GM12891 (cell line): ENCODE measurements at places on chromosomes 5 and 9.

- DNase-seq: no peak
Observed at GRCh38 chr5:10469253-10470050, 27.8 kb downstream of the ROPN1L start.

DNA sequence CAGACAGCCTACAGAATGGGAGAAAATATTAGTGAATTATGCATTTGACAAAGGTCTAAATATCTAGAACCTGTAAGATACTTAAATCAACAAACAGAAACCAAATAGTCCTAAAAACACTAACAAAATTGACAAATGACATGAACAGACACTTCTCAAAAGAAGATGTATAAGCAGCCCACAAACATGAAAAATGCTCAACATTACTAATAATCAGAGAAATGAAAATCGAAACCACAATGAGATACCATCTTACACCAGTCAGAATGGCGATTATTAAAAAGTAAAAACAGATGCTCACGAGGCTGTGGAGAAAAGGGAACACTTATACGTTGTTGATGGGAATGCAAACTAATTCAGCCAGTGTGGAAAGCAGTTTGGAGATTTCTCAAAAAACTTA, 1186.8 kb downstream of the DTWD2 start:
- no peak for DNase-seq

GRCh38 chr5:120479066-120479465, 15.0 kb downstream of the PRR16 start:
- no peak for DNase-seq

DNA sequence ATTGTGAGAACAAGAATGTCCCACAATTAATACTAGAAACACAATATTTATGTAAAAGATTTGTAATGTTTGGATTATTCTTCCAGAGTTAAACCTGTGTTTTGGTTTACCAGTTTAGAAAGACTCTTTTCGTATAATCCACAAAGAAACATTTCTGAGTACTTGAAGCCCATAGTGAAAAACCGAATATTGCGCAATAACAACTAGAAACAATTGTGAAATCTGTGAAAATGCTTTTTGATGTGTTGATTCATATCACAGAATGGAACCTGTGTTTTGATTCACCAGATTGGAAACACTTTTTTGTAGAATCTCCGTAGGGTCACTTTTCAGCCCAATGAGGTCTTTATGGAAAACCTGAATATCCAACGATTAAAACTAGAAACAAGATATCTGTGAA, 386.2 kb downstream of the PRDM9 start:
- DNase-seq: no peak

DNA sequence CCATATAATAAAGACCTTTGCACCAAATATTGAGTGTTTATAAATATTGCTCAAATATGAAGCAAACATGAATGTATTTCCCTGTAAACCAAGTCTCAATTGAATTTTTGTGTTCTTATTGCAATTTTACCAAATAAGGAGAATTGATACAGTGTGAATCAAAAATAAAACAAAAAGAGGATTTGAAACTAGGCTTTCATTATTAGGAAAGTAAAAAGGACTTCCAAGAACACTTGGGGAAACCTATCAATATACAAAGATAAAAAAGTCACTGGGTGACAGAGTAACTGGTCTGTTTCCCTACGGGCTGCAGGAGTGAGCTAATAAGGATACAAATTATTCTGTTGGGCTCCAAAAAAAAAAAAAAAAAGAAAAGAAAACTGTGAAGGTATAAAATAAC, 44.8 kb upstream of the SNX2 start:
- no peak for DNase-seq

- no peak for DNase-seq
Observed at GRCh38 chr5:10275991-10276390, 25.9 kb downstream of the CCT5 start.

DNA sequence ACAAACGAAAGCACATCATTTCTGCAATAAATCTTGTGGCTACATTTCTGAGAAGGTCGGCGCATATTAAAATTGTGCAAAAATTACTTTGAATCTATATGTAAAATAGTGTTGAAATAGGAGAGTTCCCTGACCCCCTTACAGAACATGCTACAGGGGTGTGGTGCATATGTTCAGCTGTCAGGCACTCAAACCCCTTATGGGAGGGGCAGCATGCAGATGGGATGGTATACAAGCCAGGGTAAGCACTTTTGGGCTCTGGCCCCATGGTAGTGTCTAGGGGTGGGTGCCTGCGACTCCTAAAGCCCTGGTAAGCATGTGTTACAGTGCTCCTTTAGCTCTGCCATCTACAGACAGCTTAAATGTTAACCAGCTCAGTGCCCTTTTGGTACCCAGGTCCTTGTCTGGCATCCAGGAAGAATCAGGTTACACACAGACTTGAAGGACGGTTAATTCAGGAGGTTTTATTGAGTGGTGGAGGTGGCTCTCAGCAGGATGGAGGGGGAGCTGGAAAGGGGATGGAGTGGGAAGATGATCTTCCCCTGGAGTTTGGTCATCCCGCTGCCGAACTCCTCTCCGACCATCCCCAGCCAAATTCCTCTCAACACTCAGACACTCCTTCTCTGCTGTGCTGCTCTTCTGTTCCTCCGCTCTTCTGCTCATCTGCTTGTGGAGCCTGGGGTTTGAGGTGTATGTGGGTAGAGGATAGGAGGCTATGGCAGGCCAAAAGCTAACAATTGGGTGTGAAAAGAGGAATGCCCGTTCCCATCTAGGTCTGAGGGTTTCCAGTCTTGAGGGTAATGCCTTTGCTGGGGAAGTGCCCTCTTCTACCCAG, 84.6 kb upstream of the RASEF start:
- no peak for DNase-seq

GRCh38 chr9:79651251-79651795, 79.6 kb downstream of the TLE4 start:
- no peak for DNase-seq

DNA sequence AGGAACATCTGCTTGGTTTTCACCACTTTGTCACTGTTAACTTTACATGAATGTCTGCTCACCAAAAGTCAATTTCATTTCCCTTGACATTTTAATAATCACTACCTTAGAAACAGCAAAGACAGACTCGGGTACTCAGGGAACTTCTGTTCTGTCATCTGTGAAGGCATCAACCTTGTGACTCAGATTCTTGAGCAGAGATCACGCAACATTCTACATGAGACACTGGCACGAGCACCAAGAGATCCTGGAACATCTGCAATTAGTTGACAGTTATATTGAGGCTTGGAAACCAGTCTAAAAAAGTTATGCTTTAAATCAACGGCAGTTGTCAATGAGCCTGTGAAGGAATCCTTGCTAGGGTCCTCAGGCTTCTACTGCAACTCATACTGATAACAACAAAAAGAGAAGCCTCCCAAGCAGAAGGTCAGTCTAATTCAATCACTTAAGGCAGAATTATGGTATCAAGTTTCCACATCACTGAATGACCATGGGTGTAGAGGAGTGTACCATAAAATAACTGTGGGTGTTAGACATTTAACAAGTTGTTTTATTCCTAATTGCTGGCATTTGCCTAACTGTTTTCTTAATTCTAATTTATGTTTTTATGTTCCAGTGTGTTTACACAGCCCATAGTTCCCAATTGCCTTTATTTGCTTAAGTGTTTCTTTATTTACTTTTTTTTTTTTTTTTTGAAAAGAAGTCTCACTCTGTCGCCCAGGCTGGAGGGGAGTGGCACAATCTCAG, 3.3 kb upstream of the PBX3 start:
- DNase-seq: no peak

- no peak for DNase-seq
Observed at GRCh38 chr5:80194468-80194867, 61.4 kb downstream of the SERINC5 start.

GRCh38 chr5:102767862-102768261, 12.8 kb downstream of the PAM start:
- no peak for DNase-seq

- DNase-seq: no peak
Observed at GRCh38 chr9:108149326-108149725, 659.8 kb upstream of the KLF4 start.

GRCh38 chr9:33436445-33436844, 10.9 kb downstream of the AQP3 start:
- DNase-seq: no peak

- no peak for DNase-seq
Observed at GRCh38 chr9:127883959-127884358, 6.5 kb upstream of the AK1 start.

- no peak for DNase-seq
Observed at GRCh38 chr5:59366784-59367183, 526.7 kb downstream of the PDE4D start.

GRCh38 chr5:90641528-90641927, 82.9 kb downstream of the ADGRV1 start:
- no peak for DNase-seq

DNA sequence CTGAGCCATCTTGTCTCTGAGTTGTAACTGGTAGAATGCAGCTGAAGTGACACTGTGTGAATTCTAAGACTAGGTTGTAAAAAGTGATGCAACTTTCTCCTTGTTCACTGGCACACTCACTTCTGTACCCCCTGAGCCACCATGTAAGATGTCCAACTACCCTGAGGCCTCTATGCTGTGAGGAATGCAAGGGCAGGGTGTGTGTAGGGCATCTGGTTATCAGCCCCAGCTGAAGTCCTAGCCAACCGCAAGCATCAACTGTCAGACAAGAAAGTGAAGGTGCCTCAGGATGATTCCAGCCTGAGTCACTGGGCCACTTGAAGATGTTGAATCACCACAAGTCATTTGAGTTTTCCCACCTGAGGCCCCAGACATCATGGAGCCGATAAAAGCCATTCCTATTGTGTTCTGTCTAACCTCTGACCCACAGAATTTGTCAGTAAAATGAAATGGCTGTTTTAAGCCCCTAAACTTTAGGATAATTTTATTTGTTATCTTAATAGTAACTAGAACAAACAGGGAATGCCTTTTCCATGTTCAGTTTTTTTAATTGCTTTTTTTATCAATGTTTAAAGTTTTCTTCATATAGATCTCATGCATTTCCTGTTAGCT, 18.7 kb upstream of the RHOBTB3 start:
- DNase-seq: no peak

GRCh38 chr5:133232435-133232834, 180.6 kb downstream of the HSPA4 start:
- no peak for DNase-seq

- DNase-seq: no peak
Observed at GRCh38 chr9:35476596-35476995, 13.3 kb upstream of the RUSC2 start.

- no peak for DNase-seq
Observed at GRCh38 chr5:180373454-180373853, 20.3 kb upstream of the GFPT2 start.

DNA sequence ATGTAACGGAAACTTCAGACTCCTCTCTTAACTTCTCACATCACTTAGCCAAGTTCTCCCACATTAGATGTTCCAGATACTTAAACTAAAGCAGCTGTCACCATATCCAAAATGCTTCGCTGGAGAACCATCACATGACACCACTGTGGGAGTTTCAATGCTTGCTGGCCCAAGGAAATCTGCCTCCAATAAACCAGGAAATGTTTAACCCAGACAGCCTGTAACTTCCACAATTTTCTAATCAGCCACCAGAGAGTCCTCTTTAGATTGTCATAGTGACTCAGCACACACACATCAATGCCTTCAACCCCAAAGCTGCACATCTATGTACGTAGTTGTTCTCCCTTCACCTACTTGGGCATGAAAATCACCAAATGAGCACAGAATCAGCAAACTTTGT, 118.7 kb downstream of the LPAR1 start:
- no peak for DNase-seq

- DNase-seq: peak; percentile 80
Observed at GRCh38 chr5:150461231-150461630, 11.7 kb upstream of the RPS14 start.

DNA sequence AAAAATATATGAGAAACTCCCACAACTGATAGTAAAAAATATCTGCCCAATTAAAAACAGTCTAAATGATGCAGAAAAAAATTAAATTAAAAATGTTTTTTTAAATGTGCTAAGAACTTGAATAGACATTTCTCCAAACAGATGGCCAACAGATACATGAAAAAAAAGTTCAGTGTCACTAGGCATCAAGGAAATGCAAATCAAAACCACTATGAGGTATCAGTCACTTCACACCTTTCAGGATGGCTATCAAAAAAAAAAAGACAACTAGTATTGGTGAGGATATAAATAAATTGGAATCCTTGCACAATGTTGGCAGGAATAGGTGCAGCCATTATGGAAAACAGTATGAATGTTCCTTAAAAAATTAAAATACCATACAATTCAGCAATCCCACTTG, 16.6 kb downstream of the ZNF131 start:
- DNase-seq: no peak

- DNase-seq: peak; percentile 42
Observed at GRCh38 chr5:155017610-155018009, 4.1 kb downstream of the KIF4B start.

DNA sequence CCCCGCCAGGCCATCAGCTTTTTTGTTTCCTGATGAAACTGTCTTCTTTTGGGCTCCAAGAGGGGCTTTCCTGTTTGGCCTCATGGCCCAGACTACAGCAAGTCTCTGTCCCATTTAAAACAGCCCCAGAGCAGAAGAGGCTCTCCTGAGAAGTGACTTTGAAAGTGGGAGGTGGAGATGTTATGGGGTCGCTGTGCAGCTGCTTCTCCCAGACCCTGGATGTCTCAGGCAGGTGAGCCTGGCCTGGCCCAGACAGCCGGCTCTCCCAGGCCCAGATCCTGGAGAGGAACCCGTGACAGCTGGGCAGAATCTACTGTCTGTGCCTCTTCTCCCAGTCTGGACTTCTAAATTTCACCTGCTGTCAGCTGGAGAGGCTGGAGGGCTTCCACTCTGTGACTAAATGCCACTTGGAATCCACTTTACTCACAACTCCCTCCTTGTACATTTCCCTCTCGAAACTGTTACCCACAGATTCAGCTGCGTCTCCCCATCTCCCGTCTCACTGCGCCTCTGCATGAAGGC, 20.6 kb downstream of the FAM78A start:
- DNase-seq: no peak

GRCh38 chr5:134370311-134370870, 978 bp upstream of the UBE2B start:
- no peak for DNase-seq

DNA sequence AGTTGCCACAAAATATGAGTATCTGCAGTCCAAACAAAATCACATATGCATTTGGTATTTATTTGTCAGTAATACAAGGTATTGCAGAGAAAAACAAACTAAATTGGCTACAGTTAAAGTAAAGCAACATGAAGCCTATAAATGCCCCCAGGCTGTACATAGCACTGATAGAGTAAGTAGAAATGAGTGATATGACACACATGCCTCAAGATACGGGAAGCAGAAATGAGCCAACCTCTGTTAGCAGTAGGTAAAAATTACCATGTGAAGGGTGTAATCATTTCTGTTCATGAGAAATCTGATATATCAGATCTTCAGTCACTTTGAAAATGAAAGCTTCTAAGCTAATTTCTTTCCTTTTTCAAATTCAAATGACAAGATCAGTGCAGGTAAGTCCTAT, 131.1 kb downstream of the CHSY3 start:
- DNase-seq: no peak

DNA sequence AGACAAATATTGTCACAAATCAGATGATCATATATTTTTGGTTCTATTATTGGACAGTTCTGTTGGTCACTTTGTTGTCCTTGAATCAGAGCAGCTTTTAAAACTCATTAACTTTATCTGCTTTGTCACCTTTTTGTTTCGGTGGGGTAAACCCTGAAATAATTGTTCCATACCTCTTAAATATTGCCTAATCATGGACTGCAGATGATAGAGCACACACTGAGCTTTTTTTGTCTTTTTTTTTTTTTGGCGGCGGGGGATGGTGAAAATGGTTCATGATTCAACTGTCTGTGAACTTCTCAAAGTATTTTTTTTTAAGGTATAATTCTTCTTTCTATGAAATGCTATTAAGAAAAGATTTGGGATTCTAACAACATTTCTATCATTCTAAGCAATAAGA, 1.8 kb downstream of the NUDT12 start:
- no peak for DNase-seq

GRCh38 chr9:77495834-77496671, 152.1 kb downstream of the GNA14 start:
- DNase-seq: no peak
